ENCODE measurements at places on chromosomes 4 and X.

- no peak for DNase-seq
These were observed 19.4 kb upstream of the KLHL8 start for GRCh38 chr4:87239821-87240220.

DNA sequence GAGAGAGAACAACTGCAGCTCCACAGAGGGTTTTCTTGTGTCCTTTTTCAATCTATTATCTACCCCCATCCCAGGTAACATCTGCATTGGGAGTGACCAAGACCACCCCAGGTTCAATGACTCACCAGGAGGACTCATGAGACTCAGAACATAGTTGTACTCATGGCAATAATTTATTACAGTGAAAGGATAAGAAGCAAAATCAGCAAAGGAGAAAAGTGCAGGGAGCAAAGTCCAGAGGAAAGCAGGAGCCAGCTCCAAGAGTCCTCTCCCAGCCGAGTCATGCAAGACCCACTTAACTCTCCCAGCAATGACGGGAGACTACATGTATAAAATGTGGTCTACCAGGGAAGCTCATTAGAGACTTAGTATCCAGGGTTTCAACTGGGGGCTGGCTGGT is 129.5 kb upstream of the RBPJ start:
- DNase-seq, result no peak

GRCh38 chrX:13266641-13267345 is 53.1 kb downstream of the ATXN3L start:
- DNase-seq, result no peak

- no peak for DNase-seq
These were observed 113.5 kb downstream of the DHX15 start for GRCh38 chr4:24470666-24471485.

GRCh38 chr4:142079959-142080358 is 443.6 kb downstream of the IL15 start:
- no peak for DNase-seq

DNA sequence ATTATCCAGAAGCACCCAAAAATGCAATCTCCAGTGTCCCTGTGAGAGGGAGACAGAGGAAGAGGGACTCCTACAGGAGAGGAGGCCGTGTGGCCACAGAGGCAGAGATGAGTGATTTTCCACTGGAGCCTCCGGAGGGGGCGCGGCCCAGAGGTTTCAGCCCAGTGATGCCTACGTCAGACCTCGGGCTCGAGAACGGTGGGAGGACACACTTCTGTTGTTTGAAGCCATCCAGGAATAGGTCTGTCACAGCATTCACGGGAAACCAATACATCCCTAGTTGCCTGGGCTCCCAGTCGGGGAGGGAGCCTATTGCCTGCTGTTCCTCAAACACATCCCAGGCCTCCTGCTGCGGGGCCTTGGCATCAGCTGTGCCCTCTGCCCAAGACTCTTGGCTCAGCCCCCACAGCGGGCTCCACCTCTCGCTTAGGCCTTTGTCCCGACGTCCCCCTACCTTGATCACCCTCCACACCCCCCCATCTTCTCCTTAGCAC is 39.2 kb upstream of the HMX1 start:
- peak; percentile 3 for DNase-seq

DNA sequence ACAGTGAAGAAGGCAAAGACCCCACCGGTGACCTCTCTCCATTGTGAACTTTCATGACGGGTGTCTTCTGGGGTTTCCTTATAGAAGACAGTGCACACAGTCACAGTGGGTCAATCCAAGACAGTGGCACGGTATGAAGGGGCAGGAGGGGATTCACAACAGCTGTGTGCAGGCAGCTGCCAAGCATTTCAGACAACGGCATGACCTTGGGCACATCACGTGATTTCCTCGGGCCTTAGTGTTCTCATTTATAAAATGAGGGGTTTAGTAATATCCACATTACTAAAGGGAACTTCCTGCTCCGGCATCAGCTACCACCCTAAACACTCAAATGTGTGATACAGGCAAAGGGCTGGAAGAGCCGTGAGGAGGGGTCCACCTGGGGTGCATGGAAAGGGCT is 42.9 kb downstream of the RBM47 start:
- DNase-seq, result no peak

DNA sequence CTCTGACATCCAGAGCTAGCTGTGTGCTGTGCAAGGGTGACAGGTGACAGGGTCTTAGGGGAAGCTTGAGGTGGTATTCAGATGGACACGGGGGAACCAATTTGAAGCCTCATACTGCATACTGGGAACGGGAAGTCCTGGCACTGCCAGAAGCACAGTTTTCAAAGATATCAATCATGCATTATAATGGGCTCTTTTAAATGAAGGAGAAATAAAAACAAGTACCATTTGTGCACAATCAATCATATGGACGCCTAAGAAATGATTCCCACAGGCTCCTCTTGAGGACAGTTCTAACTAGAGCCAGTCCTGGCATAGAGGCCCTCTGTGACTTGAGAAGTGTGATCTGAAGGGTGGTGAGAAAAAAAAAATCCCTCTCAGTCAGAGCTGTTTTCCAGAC is 50.9 kb downstream of the TSC22D3 start:
- no peak for DNase-seq

GRCh38 chrX:41705680-41706374 is 17.1 kb downstream of the GPR34 start:
- DNase-seq, result no peak

- DNase-seq, result no peak
These were observed 708.1 kb downstream of the GLUD2 start for GRCh38 chrX:121755541-121755940.

DNA sequence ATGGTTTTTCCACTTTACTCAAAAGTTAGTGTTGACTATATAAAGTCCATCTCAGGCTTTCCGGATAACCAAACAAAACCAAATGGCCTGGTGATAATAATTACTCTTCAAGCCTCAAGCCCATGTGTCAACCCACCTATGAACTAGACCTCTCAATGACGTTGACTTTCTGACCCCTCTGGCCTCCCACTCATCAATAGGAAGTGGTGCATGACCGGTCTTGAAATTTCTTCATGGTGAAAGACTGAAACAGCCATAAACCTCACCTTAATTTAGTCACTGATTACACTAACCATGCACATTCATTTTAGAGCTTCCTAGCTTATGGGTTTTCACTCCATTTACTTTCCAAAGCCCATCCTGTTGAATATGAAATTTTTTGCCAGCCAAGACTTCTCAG is 276.0 kb downstream of the KLHL13 start:
- no peak for DNase-seq

DNA sequence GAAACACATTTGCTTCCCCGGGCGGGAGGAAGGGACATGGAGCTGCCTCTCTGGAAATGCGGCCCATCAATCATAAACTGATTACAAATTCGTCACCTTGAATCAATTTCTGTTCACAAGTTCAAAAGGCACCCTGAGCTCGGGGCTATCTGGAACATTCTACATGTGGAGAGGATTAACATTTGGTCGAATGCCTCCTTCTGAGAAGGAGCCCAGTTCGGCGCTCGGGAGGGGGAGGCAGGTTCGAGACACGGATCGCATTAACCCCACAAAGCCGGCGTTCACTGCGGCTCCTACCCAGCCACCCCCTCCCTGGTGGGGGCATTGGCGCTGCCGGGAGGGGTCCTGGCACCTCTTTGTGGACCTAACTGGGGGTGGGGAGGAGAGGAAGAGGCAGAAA is 108.0 kb downstream of the CPZ start:
- DNase-seq, result no peak

DNA sequence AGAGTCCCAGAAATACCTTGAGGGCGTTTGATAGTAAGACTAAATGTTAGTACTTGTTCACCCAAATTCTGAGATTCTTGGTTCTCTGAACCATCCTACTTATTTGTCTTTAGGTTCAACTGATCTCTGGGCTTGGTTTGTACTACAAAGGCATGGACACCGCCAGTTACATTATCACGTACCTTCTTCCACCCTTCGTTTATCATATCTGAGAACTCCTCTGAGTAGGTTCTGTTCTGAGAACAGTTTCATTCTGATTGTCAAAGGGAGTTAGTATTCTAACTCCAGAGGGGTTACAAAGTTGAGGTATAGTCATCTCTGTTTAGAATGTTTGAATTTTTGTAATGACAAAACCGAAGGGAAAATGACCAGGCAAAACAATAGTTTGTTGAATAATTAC is 19.3 kb downstream of the ZFX start:
- no peak for DNase-seq

- DNase-seq, result no peak
These were observed 45.5 kb downstream of the FAM9B start for GRCh38 chrX:8988446-8988845.

DNA sequence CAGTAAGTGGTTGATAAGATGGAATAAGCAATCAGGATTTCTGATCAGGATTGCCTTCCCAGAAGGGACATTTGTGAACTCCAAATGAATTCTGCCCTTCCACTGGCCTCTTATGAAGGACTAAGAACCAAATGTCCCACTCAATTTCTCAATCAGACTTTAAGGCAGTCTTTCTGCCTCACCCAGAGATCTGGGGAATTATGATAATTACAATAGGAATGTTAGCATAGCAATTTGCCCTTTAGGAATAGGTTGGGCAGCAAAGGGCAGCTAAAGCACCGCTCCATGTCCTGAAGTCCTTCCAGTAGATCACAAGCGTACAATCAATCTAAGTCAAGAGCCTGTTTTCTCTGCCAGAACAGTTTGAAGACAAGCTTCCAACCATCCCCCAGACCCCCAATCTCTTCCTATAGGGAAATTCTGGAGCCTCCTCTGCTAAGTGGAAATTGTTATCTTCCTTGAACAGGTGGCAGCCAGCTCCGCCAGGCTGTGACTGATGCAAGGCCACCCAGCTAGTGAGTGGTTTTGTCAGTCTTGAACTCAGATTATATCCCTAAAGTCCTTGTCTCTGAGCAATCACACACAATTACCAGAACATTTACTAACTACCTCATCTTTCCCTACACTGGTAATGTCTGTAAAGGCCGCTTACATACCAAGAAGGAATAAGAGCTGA is 18.6 kb downstream of the NKX3-2 start:
- DNase-seq, result no peak

DNA sequence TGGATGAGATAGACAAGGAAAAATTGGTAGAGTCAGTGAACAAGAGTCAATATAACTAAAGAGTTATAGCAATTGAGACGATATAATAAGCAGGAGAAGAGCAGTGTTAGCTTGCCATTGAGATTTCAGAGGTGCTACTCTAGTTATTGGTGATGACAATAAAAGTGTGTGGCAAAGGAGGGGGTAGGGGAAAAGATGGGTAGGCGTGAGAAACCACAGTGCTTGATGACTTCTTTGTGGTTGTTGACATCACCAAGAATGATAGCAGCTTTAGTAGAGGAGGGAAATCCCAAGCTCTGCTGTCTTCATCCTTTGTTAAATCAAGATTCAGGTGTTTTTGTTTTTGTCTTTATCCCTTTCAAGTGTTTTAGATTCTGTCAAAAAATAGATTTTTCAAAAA is 179.9 kb upstream of the PPP3CA start:
- DNase-seq, result peak; percentile 55

GRCh38 chr4:99593781-99594641 is 19.4 kb downstream of the MTTP start:
- no peak for DNase-seq

DNA sequence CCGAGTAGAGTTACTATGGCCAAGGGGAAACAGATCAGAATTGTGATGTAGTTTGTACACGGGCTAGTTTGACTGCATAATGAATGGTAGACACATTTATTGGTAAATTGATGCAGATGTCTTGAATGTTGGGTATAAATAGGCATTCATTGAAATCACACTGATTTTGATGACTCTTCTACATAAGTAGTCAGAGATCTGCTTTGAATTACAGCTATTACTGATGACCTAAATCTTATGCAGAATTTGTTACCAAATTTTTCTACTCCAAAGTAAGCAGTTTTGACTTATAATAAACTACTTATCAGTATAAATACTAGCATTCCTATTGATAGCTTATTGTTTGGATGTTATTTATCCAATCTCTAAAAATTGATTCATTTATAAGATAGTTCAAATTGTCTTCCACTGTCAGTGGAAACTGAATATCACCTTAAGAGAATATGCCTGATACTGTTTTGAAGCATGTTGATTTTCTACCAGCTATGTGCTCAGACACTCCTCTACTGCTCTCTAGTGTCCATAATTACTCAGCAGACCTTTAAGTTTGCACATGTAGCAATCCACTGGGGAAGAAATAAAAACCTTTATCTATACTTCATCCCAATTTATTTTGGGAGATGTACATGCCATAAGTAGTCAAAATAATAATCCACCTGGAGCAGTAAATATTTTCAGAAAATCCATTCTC is 120.3 kb downstream of the RASL11B start:
- DNase-seq, result no peak

GRCh38 chr4:54620773-54621172 is 37.0 kb upstream of the KIT start:
- DNase-seq, result no peak

DNA sequence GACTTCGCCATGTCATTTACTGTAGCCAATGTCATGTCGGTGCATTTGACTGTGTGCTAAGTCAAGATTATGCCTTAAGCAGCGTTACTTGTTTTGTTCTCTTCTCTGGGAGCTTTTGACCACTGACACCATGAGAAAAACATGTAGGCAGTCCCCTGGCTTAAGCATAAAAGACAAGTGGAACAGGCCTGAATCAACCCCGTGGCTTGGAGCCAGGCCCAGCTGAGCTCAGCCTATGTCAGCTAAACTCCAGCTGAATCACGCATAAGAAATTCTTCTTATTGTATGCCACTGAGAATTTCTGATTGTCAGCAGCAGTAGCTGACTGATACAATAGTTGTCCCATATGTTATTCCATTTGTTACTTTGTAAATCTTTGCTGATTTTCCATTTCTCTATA is 261.9 kb downstream of the CBLL2 start:
- no peak for DNase-seq

- no peak for DNase-seq
These were observed 4.2 kb upstream of the ABCG2 start for GRCh38 chr4:88162626-88163025.

All from activated CD4-positive, alpha-beta T cell treated with anti-CD3 and anti-CD28 coated beads, Interleukin-2, amount 10 ng/mL, durations not matched to agents 7 days and 5 days (primary cell).